ENCODE measurements at places on chromosomes 4 and X.

GRCh38 chr4:101128473-101128872 lies 218.9 kb downstream of the PPP3CA start:
- DNase-seq: no peak

DNA sequence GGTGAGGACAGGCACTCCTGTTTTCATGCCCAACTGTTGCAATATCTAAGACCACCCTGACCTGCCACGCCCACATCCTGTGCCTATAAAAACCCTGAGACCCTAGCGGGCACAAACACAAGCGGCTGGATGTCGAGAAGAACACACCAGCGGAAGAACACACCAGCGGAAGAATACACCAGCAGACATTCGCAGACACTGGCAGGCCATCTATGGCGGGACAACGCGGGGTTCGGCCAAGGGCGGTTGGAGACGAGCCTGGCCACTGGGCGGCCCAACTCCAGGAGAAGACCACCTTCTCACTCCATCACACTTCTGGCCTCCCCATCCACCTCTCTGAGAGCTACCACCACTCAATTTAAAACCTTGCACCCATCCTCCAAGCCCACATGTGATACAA lies 361.4 kb downstream of the FAT4 start:
- DNase-seq: no peak

GRCh38 chrX:56233100-56233499 lies 944 bp downstream of the KLF8 start:
- DNase-seq: no peak

DNA sequence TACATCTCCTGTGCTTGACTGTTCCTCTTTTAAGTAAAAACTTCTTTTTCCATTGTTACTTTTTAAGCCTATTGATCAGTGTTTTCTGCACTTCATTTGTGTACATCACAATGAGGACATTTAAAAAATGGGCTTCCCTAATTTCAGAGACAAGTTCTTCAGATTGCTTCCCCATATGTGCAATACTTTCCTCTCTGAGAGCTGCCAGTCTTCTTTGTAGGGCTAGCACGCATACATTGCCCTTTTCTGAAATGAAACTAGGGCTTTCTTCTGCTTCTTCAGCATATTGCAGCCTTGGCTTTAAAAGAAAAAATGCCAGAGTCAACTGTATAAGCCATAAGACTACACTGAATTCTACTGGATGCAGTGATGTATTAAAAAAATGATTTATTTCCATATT lies 37.8 kb downstream of the FAT4 start:
- DNase-seq: no peak

GRCh38 chr4:110412354-110413065 lies 63.4 kb upstream of the ENPEP start:
- DNase-seq: no peak

- DNase-seq: no peak
Measured at GRCh38 chrX:21960569-21961541, 20.3 kb downstream of the SMS start.

GRCh38 chrX:44669626-44670025 lies 127.0 kb upstream of the FUNDC1 start:
- no peak for DNase-seq

DNA sequence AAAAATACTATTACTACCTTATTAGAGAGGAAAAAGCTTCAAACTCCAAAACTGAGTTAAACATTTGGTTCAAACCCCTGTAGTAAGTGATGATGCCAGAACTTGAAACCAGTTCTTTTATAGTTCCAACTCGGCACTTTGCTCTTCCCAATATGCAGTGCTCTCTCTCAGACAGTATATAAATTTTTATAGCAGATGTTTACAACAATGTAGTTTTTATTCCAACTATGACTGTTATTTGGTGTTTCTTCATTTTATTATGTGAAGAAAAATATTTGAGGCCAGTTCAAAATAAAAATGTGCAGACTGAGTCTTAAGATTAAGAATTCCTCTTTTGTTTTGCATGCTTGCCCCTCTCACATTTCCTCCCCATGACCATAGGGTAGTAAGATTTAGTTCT lies 2.9 kb upstream of the PPP4R3C start:
- no peak for DNase-seq

DNA sequence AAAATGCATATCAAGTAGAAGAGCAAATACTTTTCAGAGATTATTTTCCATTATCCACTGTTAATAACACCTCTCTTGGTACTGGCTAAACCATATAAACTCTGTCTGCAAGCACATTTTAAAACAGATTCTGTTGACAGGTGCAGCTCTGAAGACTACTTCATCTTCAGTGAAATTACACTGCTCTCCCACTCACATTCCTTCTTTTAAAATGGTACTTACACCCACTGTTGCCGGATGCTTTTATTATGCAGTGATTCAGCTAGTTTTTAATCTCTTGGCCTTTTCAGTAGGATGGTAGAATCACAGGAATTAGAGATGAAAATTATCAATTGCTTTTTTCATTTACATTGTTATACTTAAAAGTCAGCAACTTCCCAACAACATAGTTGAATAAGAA lies 381.6 kb downstream of the GASK1B start:
- DNase-seq: no peak

GRCh38 chr4:119189638-119190037 lies 22.9 kb upstream of the USP53 start:
- DNase-seq: no peak

DNA sequence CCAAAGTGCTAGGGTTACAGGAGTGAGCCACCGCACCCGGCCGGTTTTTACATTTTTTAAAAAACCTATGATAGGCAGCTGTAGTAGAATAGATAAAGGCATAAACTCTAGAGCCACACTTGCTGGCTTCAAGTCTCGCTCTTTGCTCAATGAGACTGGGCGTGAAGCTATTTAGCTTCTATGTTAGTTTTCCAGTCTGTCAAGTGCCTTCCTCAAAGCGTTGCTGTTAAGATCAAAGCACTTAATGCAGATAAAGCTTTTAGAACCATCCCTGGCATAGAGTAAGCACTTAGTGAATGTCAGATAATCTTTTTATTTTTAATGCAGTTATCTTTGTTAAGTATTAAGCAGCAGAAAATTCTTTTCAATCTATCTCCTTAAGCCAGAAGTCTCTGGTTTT lies 42.0 kb upstream of the BMPR1B start:
- DNase-seq: no peak

DNA sequence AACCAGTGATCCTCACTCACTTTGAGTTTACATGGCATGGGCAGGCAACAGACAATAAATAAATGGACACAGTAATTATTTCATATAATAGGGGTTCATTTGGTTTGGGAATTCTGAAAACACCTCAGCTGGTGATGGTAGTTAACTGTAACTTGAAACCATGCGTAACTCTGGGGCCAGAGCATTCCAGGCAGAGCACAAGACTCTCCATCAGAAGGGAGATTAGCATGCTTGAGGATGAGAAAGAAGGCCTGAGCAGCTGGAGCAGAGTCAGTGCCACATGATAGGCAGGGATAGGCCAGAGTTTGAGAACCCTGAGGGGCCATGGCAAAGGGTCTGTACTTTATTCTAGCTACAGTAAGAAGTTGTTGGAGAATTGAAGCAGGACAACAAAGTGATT lies 56.3 kb upstream of the CXCL8 start:
- no peak for DNase-seq

GRCh38 chr4:1177274-1178141 lies 5.1 kb upstream of the SPON2 start:
- no peak for DNase-seq

DNA sequence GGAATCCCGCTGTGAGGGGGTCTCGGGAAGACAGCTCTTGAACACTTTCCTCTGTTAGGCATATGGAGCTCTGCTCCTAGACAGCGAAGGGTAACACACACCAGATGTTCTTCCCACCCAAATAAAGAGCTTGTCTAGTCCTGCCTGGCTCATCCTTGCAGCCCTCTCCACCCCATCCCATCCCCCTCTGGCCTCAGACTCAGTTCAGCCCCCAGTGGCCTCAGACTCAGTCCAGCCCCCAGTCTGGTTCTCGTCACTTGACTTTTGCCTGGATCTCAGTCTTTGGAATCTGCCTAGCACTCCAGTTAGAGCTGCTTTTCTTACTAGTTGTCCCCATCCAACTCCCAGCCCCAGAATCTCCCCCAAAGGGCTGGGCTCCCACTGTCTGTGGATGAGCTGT lies 14.9 kb downstream of the RAB33A start:
- DNase-seq: no peak

DNA sequence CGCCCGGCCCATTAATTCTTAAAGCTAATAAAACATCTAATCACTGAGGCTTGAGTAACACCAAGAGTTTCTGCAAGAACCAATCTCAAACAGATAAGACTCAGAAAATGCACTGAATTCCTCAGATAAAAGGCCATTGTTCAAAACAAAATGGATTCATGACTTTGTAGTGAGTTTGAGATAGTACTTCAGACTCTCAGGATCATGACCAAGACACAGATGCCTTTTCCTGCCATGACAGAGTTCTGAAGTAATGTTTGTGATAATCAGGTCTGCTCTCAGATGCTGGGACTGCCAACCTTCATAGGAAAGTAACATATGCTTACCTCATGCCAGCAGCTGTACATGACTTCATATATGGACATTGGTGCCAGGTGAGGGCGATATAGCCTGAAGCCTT lies 54.6 kb downstream of the NIPAL1 start:
- no peak for DNase-seq

DNA sequence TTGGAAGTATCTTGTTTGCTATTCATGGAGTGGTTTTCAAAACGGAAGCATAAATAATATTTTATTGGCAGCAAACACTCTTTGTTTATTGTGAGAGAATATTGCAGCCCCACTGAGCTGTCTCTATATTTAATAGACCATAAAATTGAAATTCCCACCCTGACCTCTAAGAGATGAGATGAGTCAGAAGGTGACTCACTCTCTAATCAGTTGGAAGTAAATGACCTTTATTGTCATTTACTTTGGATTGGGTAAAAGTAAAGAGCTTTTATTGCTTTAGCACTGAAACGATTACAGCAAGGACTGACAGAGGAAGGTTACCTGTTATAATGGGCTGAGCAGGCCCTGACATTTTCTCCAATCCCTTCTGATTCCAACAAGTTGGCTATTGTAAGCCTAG lies 55.0 kb downstream of the SYTL5 start:
- DNase-seq: no peak

DNA sequence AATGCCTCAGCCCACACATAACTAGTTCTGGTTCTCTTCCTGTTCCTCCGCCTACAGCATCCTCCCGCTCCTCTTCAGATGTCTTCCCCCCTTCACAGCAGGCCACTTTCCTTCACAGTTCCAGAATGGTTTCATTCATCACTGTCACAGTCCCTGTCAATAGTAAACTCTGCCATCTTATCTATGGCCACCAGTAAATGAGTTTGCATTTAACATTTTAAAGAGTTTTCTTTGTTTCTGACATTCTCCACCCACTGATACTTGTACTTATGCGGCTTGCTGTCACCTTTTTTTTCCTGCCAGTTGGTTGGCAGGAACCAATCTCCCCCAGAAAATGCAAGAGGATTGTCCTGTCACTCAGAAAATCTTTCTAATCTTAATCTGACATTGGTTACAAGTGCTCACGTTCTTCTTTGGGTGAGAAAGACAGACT lies 114.1 kb downstream of the GLUD2 start:
- no peak for DNase-seq

DNA sequence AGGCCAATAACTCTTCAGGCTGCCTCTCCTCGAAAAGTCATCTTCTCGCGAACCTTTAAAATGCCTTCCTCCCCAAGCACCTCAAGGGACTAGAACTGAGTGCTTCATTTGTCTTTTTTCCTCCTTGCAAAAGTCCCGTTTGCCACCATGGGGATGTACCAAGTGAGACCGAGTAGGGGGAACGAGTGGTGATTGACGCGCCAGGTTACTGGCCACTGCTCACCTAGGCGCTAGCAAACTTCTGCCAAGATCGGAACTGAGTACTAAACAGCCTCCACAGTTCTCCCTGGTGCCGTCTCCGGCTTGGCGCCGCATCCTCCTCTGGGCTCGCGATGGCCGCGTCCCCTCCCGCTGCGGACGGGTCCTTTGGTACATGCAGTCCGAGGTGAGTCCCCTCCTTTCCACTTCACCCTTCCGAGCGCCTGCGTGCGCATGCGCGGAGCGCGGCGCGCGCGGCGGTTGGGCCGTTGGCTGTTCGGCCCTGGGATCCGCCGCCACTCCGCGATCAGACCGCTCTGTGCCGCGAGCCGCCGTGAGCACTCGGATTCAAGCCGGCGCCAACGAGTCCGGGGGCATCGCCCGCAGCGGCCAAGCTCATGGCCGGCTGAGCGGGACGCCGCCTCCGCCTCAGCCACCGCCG lies at the start of gene CDK16:
Gene CDK16, plus strand, starts transcription at position 402 of the 640 bp plus-strand sequence. CDS start 4,877 bp downstream, outside the sequence.
- DNase-seq: peak; percentile 55

- no peak for DNase-seq
Measured at GRCh38 chrX:30590368-30590767, 12.8 kb upstream of the TASL start.

DNA sequence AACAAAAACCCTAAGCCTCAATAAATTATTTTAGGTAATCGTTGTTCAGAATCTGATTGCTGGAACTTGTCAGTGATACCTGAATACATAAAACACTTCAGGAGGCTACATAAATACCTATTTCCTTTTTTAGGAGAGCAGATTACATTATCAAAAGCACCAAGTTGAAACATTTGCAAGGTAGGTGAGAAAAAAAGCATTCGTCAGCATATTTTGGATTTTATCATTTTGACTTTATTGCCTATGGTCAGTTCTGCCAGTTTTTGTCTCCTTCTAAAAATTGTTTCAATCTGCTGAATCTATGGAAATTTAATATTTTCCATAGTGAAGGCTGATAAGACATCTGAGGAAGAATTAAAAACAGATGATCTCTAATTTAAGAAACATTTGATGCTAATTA lies 16.5 kb upstream of the MAD2L1 start:
- no peak for DNase-seq

GRCh38 chr4:41504167-41504818 lies 33.7 kb upstream of the LIMCH1 start:
- DNase-seq: no peak

DNA sequence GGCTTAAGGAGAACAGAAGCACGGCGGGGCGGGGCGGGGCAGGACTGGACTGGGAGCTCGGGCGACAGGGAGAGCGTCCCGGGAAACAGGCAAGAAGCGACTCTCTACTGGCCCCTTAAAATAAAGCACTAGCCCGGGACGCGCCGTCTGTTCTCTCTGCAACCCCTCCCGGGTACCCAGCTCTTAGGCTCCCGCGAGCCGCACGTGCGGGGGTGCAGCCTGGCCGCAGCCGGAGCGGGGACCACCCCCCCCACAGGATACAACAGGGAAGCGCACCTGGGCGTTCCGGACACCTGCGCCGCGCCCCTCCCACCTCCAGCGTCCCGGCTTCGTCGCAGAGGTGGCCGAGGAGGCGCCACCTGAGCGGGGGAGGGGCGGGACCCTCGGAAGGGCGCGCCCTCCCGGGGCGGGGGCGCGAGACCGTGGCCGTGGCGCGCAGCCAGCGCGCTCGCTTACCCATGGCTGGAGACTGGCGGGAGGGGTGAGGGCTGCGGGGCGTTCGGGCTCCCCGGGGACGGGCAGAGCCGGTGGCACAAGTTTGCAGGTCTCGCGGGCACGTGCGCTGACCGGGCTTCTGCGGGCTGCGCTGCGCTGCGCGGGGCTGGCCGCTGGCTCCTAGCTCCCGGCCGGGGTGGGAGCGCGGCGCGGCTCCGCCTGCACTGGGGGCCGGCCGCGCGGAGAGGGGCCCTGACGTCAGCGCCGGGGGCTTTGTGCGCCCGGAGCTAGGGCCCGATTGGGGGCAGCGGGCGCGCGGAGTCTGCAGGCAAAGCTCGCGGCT lies 91.5 kb downstream of the GEMIN8 start:
- DNase-seq: no peak

Measured in cerebellar nuclear complex (tissue), 1 donor.